ENCODE measurements at places on chromosomes 3 and 15.

DNA sequence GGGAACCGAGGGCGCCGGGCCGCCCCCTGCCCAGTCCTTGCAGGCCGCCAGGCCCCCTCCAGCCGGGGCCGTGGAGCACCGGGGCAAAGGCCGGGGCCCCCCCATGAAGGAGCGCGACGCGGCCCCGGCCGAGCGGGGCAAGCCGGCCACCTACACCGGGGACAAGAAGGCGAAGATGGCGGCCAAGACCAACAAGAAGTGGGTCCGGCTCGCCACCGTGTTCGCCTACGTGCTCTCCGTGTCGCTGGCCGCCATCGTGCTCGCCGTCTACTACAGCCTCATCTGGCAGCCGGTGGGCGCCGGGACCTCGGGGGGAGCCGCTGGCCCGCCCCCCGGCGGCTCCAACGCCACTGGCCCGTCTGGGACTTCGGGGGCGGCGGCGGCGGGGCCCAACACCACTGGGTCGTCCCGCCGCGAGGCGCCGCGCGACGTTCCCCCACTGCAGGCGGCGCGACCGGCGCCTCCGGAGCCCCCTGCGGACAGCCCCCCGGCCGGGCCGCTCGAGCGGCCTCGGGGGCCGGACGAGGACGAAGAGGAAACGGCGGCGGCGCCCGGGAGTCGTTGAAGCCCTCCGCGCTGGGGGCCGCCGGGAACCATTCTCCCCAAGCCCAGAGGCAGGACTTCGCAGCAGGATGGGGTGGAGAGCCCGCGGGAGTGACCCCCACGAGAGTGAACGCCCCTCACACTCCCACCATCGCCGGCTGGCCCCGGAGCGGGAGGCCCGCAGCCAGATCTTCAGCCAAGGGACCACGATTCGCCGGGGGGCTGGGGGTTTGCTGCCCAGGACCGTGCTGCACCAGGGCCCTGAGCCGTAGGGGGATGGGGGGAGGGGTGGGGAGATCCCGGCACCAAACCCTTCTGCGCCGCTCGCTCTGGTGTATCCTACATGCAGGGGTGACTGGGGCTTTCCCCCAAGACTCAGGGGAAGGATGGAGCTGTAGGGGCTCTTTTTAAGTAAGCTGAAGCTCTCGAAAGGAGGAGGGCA lies 753 bp downstream of the INAFM2 start:
- no peak for DNase-seq

DNA sequence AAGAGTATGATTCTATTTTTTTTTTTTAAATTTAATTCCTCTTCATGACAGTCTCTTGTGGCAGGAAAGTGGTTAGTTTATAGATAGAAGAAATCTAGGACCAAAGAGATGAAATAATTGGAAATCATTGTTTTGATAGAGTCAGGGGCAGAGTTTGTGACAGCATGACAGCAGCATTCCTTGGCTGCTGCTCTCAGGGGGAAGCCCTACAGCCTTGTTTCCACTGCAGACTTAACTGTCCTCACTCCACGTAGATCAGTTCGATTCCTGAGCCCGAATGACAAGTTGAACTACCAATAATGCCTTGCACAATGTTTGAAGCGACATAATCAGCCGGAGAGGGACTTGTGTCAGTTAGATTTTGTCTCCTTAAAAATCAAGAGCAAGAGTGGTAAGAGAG lies 189.0 kb upstream of the ICE2 start:
- DNase-seq, result no peak

DNA sequence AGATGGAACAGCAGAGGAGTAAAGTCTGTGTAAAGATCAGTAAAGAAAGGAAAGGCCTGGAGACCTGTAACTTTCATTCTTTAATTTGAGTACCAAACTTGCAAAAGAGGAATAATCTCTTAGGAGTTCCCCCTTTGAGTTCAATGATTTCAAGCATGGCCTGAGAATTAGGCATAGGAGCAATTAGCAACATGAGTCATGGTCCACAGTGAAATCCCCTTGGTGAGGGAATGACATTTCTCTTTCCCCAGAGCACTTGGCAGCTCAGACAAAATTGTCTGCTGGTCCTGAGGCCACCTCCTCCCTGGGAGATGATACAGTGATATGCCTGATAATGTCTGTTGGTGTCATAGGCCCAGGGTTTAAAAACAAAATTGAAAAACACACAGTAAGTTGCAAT lies 81.4 kb upstream of the CRBN start:
- no peak for DNase-seq

DNA sequence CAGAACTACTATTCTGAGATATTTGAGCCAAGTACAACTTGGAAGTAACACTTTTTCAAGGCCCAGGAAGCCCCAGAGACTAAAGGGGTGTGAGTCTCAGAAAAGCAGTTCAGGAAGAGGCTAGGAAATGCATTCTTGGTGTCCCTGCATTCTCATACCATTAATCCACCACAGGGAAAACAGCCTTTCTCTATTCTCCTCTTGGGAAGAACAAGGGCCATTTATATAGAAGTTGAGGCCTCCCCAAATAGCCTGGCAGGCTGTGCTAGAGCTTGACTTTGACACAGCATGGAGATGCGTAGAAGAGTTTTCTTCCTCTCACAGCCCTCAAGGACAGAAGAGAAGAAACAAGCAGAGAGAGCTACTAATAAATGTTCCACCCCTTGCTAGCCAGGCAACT lies 5.5 kb upstream of the NR2C2 start:
- no peak for DNase-seq

DNA sequence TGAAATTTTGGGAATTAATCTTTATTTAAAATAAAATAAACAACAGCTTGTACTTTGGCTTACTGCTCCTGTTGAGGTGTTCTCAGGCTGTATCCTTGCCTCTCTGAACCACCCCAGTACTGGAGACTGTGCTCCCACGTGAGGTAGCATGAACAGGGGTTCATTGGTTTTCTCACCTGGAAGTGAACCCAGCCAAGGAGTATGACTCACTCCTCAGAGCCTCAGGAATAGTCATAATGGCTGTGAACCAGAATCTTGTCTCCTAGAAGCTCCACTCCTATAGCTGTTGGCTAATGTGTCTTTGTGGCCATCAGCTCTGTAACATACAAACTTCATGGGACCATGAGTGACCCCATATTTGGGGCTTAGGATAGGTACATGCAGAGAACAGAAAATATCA lies 122.5 kb upstream of the ST8SIA2 start:
- no peak for DNase-seq
